ENCODE measurements at places on chromosomes 13 and 19. TPM values are rescaled to one million over a fixed set of nuclear protein-coding genes. Genes with fewer than 3 reads are reported as not detected.

DNA sequence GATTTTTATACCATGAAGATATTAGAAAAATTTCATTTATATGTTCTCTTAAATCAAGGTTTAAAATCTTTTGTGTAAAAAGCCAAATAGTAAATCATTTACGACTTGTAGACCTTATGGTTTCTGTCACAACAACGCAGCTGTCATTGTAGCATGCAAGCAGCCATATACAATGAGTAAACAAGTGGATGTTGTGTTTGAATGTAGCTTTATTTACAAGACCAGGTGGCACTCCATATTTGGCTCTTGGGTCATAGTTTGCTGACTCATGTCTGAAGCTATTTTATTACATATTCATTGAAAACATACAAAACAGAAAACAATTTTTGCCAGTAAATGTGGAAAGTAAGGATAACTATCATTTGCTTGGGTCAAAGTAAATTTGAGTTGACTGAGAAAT is 930.8 kb downstream of the SLITRK5 start:
- DNase-seq, result no peak

The TNFSF9 gene
- total RNA-seq, result 1.0 TPM

- DNase-seq, result no peak
Observed at GRCh38 chr13:37450276-37450675, 148.3 kb downstream of the POSTN start.

DNA sequence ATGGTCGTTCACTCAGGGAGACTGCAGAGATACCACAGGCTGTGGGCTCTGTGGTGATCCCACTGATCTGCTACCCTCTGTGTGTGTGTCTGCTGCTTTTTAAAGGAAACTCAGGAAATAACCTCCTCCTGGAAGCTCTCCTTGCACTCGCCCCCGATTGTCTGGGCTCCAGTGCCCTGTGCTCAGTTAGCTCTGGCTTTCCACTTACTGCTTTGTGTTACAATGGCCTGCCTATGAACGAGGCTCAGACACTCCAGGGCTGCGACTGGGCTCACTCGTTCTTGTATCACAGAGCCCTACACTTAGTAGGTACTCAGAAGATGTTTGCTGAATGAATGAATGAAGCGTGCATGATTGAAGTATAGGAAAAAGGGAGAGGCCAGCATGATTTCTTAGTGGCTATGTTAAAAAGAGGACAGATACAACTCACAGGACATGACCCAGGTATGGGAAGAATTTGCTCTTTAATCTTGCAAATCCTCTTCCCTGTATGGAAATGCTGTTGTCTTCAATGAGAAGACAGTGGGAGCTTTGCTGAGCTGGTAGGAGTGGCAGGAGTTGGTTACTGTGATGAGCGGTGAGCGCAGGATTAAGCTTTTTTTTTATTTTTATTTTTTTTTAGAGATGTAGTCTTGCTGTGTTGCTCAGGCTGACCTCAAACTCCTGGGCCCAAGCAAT is 26.4 kb downstream of the B3GLCT start:
- DNase-seq, result no peak

DNA sequence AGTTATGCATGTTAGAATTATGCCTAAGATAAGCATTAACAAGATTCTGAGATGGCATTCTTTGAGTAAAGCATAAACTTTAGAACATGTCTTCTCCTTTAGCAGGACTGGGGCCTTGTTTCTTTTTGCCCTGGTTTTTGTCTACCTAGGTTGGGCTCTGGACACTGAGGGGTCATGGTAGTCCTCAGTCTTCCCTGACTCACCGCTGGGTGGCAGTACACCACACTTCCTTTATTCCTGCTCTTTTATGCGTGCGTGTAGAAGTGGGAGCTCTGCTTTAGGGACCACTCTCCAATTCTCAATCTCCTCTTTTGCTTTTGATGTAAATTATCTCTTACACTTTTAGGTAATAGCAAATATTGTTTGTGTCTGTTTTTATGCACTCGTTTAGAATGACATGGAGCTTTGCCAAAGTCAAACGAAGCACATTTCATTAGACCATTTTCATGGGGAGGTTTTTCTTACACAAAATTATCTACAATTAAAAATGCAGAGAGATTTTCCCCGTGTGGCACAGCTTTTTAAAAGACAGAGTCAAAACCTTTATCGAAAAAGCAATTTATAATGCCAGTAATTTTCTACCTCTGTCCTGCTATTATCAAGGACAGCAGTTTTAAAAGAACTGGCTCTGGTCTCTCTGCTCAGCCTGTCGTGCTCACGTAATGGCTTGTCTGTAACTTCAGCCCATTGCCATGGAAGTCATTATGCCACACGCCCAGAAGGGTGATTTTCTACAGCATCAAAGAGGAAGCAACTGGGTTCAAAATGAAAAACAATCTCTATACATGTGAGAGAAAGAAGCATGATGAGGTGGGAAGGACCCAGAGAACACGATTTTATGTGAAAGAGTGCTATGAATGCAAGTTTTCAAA is 413.9 kb downstream of the COG6 start:
- peak; percentile 79 for DNase-seq

GRCh38 chr13:18946738-18947137 is 234.9 kb downstream of the TUBA3C start:
- DNase-seq, result no peak

The ATP8B3 gene
- 0.89 TPM for total RNA-seq

The EBI3 gene
- total RNA-seq, result 0.92 TPM

DNA sequence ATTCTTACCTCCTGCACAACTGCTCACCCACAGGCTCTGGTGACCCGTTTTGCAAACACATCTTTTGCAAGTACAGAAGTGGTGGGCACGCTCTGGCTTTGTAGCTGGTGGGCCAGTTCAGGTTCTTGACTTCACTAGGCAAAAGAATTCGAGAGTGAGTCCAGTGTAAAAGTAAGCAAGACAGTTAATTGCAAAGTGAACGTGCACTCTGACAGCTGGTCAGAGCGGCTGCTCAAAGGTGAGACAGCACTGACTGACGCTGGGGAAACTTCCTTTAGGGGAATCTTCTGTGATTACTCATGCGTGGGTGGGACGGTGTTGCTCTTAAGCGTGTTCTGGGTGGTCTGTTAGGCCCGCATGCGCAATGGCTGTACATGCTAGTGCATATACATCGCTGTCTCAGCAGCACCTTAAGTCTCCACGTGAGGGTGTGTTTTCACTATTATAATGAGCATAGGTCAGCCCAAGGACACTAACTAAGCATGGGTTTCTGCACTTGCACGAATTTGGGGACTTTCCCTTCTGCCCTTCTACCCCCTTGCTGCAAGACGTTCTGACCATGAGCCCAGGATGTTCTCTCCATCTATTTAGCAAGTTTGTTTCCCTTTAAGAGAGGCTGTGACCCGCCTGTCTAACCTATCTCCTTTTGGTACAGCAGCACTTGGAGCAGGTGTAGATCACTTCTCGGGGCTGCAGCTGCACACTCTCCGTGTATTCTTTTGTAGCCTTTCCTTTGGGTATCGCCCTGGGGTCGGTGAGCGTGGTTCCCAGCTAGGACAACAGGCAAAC is 30.2 kb upstream of the CD33 start:
- no peak for DNase-seq

The APOC4 gene
- total RNA-seq, result not detected

The ZNF613 gene
- total RNA-seq, result 4.2 TPM

DNA sequence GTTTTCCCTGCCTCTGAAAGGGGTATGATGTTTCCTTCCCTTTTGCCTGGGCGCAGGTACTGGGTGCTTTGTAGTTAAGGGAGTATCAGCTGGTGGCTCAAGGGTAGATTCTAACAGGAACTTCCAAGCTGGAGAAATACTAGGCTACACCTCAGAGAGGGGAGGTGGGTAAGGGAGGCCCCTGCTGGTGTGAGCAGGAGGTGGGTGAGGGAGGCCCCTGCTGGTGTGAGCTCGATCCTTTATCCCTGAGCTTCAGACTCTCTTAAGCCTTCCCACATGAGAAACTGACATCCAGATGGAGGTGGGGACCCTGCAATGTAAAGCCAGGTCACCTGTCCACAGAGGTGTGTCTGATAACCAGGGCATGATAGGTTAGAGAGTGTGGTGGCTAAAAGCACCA is 32.1 kb downstream of the CYP2B6 start:
- DNase-seq, result no peak

GRCh38 chr13:96700657-96701056 is 293.6 kb downstream of the OXGR1 start:
- no peak for DNase-seq

The HIF3A gene
- 81.4 TPM for total RNA-seq

- DNase-seq, result no peak
Observed at GRCh38 chr19:13830741-13831536, 35.7 kb downstream of the ZSWIM4 start.

DNA sequence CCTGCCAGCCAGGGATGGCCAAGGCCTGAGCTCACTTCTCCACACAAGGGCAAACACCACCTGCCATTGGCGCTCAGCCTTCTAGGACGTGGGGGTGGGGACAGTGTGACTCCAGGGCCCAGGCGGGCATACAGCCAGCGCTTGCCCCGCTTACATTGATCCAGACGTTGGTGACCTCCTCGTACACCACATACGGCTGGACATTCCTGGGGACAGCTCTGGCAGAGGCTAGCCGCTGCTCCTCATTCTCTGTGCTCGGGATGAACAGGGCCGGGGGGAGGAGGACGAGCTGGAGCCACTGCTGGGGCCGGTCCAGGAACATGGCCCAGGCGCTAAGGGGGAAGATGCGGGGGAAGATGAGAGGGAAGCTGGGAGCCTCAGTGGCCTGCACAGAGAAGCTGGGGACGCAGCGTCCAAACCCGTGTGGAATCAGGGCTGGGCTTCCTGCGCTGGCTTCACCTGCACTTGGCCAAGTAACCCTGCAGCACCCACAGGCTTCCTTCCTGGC is 25.1 kb upstream of the MYDGF start:
- peak; percentile 50 for DNase-seq

The CCNA1 gene
- not detected for total RNA-seq

- no peak for DNase-seq
Observed at GRCh38 chr13:33918199-33918932, 100.4 kb downstream of the RFC3 start.

The PSG6 gene
- not detected for total RNA-seq

DNA sequence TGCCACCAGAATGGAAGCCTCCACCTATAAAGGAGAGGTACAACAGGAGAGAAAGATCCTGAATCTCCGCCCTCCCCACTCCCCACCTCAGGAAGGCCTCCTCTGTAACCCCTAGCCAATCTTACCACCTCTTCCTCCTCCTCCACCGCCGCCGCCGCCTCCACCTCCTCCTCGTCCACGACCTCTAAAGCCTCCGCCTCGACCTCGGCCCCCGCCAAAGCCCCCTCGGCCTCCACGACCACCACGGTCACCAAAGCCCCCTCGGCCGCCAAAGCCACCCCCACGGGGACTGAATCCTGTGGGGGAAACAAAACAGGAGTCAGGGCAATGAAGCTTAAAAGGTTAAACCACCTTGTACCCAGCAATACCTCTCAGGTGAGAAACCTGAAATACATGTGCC is 5.7 kb downstream of the FBL start:
- no peak for DNase-seq

- no peak for DNase-seq
Observed at GRCh38 chr19:43586346-43586745, 9.6 kb downstream of the IRGQ start.

- DNase-seq, result no peak
Observed at GRCh38 chr13:98875146-98875729, 102.6 kb downstream of the DOCK9 start.

DNA sequence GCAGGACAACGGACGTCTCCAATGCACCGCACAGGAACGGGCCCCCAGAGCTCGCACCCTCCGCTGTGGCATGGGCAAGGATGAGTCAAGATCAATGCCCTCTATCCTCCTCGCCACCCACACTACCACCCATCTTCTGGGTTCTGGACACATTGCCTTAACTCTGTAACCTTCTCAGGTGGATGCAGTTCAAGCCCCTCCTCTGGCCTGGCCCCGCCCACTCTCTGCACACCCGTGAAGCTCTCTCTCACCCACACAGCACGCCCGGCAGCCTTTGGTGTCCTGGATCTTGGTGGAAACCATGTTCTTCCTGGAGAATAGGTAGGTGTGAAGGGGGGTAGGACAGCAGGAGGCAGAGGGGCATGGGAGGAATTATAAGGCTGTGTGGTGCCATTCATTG is 20.7 kb downstream of the MAP4K1 start:
- DNase-seq, result no peak

The AKAP11 gene
- 19.3 TPM for total RNA-seq

GRCh38 chr19:50793558-50794065 is 3.4 kb downstream of the ACP4 start:
- DNase-seq, result no peak

GRCh38 chr13:30832845-30833332 is 73.2 kb upstream of the MEDAG start:
- peak; percentile 66 for DNase-seq

DNA sequence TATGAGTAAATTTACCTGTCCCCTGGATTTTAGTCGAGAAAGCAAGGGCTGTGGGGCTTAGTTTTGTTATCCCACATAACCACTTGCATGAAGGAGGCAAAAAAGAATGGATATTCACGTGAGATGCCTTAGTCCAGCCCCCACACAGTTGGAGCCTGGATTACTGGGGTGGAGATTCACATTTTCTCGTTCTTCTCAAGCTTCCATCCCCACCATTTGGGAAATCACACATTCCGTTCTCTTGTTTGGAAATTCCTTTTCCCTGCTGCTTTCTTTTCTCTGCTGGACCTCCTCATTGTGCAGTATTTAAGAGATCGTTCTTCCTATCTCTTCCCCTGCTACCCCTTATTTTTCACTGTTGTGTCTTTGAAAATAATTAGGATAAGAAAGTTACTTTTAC is 45.1 kb upstream of the FARP1 start:
- DNase-seq, result no peak

The ZNF93 gene
- total RNA-seq, result 2.0 TPM

GRCh38 chr13:73767747-73768315 is 366.4 kb downstream of the KLF12 start:
- no peak for DNase-seq

- peak; percentile 93 for DNase-seq
Observed at GRCh38 chr19:33778089-33778791, 18.4 kb upstream of the KCTD15 start.

DNA sequence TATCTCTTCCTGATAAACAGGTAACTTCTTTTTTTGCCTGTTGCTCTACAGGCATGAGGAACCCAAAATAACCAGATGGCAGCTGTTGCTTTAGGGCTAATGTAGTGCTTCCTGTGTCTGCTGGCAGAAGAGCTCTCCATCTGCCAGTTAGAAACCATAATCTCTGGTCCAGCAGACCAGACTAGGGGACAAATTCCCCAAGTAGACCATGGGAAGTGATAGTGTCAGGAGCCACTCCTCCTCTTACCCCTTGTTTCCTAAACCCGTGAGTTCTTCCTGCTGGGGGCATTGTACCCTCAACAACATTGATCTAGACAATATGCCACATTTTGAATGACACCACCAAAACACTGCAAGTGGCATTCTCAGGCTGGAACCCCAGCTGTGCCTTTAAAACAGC is 135.9 kb downstream of the DLEU7 start:
- DNase-seq, result no peak

The ZNF525 gene
- 2.5 TPM for total RNA-seq

- DNase-seq, result no peak
Observed at GRCh38 chr13:106599875-106600797, 32.2 kb upstream of the ARGLU1 start.

DNA sequence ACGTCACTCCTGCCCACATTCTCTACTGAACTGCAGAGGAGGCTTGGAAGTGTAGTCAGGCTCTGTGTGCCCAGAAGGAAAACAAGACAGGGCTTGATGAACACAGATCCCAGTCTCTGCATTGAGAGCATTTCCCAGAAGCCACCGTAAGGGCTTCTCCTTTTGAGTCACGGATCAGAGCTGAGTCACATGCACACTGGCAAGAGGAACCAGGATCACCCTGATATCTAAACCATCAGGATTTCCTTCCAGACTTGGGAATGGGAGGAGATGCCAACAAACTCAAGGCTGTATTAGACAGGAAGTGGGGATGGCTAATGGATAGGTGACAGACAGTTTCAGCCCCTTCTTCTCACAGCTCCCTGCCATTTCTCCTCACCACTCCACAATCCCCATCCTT is 17.7 kb upstream of the FBXO17 start:
- DNase-seq, result no peak

The ZNF20 gene
- 1.8 TPM for total RNA-seq
